Mucosa of descending colon (tissue), 3 donors: ENCODE measurements at places on chromosomes 11 and 22. TPM values are rescaled to one million over a fixed set of nuclear protein-coding genes. Genes with fewer than 3 reads are reported as not detected.

The KCNJ11 gene
- total RNA-seq: 1.6 TPM

GRCh38 chr11:2520736-2521035, 75.9 kb downstream of the KCNQ1 start:
- no peak for DNase-seq

DNA sequence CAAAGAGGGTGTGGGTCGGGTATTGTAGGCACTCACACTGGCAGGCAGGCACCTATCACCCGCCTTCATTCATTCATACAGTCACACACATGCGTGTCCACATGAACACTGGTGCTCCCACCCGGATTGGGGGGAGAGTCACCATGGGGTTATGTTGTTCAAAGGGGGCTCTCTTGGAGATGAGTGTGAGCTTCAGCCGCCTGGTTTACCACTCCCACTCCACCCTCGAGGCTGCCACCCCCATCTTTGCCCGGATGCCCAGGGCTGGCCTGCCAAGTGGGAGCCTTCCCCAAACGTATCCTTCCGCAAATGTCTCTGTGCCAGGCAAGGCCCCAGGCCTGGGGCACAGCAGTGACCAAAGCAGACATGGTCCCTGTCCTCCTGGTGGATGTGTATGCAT, 22.6 kb downstream of the MRGPRD start:
- DNase-seq: no peak

The MMP8 gene
- not detected for total RNA-seq

- DNase-seq: no peak
Measured at GRCh38 chr11:116986521-116987105, 111.6 kb downstream of the SIK3 start.

The RIC3 gene
- 16.4 TPM for total RNA-seq

The NPTXR gene
- total RNA-seq: 15.5 TPM

DNA sequence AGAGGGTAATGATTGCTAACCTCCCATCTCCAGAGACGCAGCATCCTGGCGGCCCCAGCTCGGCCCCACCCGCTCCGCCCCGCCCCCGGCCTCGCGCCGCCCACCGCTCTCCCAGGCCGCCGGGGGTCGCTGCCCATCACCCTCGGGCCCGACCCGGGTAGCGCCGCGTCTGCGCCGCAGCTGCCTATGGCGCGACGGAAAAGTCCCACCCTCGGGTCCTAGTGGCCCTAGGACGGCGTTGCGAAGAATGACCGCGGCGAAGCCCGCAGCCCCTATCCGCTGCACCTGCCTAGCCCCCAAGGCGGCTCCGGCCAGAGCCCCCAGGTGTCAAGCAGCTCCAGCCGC, 457 bp downstream of the CPSF7 start:
- DNase-seq: peak; percentile 63

The TMEM25 gene
- 8.5 TPM for total RNA-seq

The MYBPC3 gene
- total RNA-seq: 1.1 TPM

DNA sequence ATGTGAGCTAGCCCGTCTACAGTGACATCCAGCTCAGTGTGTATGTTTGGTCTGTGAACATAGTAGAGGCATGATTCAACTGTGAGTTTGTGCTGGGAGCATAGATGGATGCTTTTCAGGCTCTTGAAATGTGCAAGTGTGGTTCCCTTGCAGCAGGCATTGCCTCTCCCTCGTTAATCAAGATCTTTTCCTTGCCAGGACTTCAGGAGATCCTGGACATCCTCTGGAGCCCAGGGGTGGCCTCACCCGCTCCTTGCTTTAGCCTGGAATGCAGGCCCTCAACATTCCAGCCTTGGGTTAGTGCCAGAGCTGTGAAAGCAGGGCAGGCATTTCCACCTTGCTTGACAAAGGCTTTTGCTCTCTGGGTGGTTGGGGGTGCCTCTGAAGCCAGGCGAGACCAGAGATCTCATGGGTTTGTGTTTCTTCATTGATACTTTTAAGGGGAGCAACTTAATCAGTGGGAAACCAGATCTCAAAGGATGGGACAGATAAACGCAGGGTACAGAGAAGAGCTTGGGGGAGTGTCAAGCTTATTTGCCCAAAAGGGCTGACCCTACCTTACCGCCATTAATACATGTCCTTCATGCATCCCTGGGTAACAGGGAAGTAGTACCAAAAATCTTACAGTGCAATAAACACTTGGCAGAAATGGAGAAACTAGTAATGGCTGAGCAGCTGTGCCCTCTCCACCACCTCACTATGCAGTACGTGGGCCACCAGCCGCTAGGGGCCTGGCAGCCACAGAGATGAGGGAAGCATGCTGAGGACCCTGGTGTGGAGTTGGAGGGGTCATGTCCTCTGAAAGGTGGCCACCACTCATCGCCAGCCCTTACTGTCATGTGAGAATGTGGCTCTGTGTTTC, 72.1 kb downstream of the PTPRJ start:
- DNase-seq: no peak

The IRAG1 gene
- 134 TPM for total RNA-seq

DNA sequence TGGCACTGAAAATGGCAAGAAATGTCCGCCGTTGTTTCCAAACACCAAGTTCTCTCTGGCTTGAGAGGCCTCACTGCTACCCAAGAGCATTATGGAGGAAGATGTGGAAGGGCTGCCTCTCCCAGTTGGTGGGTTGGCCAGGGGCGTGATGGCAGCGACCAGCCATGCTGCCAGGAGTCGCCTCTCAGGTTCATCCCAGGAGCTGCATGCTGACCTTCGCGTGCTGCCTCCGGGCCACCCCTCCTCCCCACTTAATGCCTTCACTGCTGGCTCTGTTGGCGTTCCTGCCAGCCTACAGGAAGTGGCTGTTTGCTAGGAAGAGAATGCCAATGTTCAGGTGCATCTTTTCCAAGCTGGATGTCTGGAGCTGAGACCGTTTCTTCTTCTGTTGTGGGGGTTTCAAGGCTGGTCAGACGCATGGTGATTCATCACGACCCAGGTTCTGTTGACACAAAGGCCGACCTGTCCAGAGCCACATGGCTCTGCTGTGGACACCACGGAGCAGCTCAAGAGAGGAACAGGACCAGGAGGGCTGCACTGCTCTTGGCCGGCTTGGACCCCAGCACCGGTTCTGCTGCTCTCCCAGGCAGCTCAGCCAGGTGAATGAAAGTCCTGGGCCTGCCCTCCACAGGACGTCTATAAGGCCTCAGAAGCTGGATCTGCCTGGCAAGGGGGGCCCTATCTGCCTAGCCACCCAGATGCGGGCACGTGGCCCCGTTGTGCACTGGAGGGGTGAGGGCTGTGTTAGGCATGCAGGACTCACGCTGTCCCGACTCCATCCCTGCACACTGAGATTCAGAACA, 25.1 kb downstream of the TBX1 start:
- no peak for DNase-seq

DNA sequence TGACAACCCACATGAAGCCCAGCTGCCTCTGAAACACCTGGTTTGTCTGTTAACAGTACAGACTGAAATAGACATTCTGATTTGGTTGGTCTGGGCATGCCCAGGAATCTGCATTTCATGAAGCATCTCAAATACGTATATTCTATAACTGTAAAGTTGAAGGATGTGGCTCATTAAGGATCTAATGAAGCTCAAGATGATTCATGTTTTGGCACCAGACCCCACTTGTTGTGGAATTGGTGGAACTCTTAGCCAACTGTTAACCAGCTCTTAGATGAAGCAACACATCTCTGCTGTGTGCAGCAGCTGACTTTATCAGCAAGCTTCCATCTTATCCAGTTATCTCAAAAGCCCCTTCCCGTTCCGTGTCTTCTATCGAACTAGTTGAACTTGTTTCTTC, 232.2 kb downstream of the INSC start:
- no peak for DNase-seq

- DNase-seq: no peak
Measured at GRCh38 chr22:22452211-22452610, 56.3 kb downstream of the ZNF280B start.
